ENCODE measurements at places on chromosomes 5 and 9. TPM values are rescaled to one million over a fixed set of nuclear protein-coding genes. Genes with fewer than 3 reads are reported as not detected.

The GFI1B gene
- not detected for total RNA-seq

- H3K27me3 ChIP-seq, result no peaks in the 10 kb centered on the region
- peaks cover 9% of the 10 kb centered on the region for H3K4me1 ChIP-seq
Measured at GRCh38 chr9:89493181-89493580, 4.7 kb downstream of the SEMA4D start.

GRCh38 chr5:95149387-95149786 lies 135.5 kb downstream of the MCTP1 start:
- no peak for DNase-seq
- H3K27me3 ChIP-seq, result no peaks in the 10 kb centered on the region
- no peak overlapping the region for H3K27ac ChIP-seq
- no peak overlapping the region for H3K4me3 ChIP-seq
- H3K36me3 ChIP-seq, result no peaks in the 10 kb centered on the region

The TLX3 gene
- total RNA-seq, result not detected

- DNase-seq, result no peak
- H3K4me3 ChIP-seq, result no peak overlapping the region
- H3K27ac ChIP-seq, result no peak overlapping the region
Measured at GRCh38 chr5:157823655-157824054, 35.3 kb downstream of the CLINT1 start.

DNA sequence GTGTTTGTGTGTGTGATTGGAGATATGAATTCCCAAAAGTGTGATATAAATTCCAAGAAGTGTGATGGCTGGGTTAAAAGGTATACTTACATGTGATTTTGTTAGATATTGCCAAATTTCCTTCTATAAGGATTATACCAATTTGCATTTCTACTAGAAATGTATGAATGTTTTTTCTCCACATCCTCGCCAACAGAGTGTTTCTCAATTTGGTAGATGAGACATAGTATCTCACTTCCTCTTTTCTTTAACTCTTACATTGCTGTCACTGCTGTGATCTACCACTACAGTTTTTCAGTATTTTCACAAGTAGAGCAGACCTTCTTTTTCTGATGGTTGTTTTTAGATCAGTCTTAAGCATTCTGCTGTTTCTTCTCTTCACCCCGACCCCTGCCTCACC lies 111.3 kb downstream of the FER start:
- H3K4me1 ChIP-seq, result peaks cover 10% of the 10 kb centered on the region
- no peak overlapping the region for H3K27ac ChIP-seq
- H3K27me3 ChIP-seq, result no peaks in the 10 kb centered on the region
- H3K36me3 ChIP-seq, result peaks cover 1% of the 10 kb centered on the region
- H3K4me3 ChIP-seq, result no peak overlapping the region

DNA sequence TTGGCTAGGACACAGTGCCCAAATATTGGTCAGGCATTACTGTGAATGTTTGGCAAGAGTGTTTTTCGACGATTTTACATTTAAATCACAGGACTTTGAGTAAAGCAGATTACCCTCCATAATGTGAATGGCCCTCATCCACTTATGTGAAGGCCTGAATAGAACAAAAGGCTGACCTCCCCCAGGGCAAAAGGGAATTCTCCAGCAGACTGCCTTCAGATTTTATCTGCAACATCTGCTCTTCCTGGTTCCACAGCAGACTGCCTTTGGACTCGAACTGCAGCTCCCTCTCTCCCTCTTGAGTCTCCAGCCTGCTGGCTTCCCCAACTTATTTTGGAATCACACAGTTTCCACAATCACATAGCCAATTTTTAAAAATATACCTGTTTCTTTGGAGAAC lies 7.1 kb upstream of the TMEM215 start:
- H3K27me3 ChIP-seq, result peaks cover 48% of the 10 kb centered on the region
- H3K4me3 ChIP-seq, result no peak overlapping the region
- no peak for DNase-seq
- no peaks in the 10 kb centered on the region for H3K36me3 ChIP-seq

DNA sequence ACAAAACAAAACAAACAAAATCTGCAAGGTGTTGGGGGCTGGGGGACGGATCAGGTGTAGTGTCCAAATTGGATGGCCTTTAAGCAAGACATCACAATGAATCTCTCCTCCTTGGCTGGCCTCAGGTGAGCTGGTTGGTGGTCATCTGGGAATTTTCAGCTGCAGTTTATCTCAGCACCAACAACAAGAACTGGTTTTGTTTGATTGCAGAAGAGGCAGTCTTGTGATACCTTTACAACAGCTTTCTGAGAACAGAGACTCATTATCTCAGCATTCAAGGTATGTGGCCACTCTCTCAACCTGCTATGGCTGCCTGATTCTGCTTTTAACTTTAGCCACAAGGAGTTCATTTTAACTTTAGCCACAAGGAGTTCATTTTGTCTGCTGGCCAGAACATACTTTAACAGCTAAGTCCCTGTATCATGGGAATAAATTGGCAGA lies 1543.4 kb downstream of the EFNA5 start:
- no peak overlapping the region for H3K4me3 ChIP-seq
- no peaks in the 10 kb centered on the region for H3K4me1 ChIP-seq
- H3K36me3 ChIP-seq, result no peaks in the 10 kb centered on the region

The INSL4 gene
- not detected for total RNA-seq

The HACD4 gene
- not detected for total RNA-seq

The IL17B gene
- total RNA-seq, result not detected

The NXNL2 gene
- 0.49 TPM for total RNA-seq

The WDR41 gene
- 107 TPM for total RNA-seq

The PRDM12 gene
- total RNA-seq, result 0.29 TPM

GRCh38 chr5:133698646-133699526 lies 86.5 kb upstream of the FSTL4 start:
- H3K27me3 ChIP-seq, result peaks cover 43% of the 10 kb centered on the region
- H3K36me3 ChIP-seq, result no peaks in the 10 kb centered on the region
- H3K4me1 ChIP-seq, result no peaks in the 10 kb centered on the region
- no peak overlapping the region for H3K4me3 ChIP-seq
- DNase-seq, result no peak
- no peak overlapping the region for H3K27ac ChIP-seq

GRCh38 chr5:72842816-72843215 lies 26.4 kb downstream of the TNPO1 start:
- DNase-seq, result peak; percentile 60
- H3K4me1 ChIP-seq, result peaks cover 66% of the 10 kb centered on the region
- peaks cover 6% of the 10 kb centered on the region for H3K36me3 ChIP-seq

DNA sequence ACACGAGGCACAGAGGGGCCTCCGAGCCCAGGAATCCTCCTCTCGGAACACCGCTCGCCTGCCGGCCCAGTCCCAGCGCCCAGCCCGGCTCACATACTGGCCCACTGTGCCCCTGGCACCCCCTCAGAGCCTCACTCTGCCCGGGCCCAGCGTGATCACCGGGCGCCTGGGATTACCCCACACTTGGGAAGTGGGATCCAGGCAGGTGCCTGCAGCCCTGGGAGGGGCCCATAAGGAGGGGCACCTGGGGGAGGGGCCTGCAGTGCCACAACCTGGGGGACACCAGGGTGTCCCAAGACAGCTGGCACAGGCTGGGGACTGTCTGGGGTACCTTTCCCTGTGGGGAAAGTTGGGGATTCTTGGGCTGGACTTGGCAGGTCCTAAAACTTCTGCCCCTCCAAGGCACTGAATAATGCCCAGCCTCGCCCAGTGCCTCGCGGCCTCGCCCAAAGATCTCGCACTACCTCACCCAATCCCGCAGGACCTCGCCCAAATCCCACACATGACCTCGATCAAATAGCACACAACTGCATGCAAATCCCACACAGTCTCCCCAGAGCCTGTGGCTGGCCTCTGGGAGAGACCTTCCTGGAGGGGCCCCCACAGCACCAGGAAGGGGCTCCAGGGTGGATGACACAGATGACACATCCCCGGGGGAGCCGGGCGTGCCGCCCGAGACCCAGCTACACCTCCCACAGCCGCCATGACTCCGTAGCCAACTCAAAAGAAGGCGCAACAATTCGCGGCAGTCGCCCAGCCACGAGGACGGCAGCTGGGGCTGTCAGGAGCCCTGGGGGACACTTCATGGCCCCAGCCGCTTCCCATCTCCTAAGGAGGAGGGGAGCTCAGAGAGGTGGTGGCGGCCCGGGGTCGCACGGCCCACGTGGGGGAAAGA lies 13.7 kb downstream of the NOTCH1 start:
- H3K4me1 ChIP-seq, result peaks cover 8% of the 10 kb centered on the region
- peaks cover 17% of the 10 kb centered on the region for H3K36me3 ChIP-seq
- H3K4me3 ChIP-seq, result no peak overlapping the region
- DNase-seq, result no peak
- no peak overlapping the region for H3K27ac ChIP-seq

The SLC6A3 gene
- not detected for total RNA-seq

GRCh38 chr9:135865531-135865930 lies 41.8 kb downstream of the CAMSAP1 start:
- DNase-seq, result no peak
- H3K27me3 ChIP-seq, result no peaks in the 10 kb centered on the region
- no peaks in the 10 kb centered on the region for H3K4me1 ChIP-seq
- peaks cover 14% of the 10 kb centered on the region for H3K36me3 ChIP-seq

The C5orf58 gene
- not detected for total RNA-seq

The FOXD4L5 gene
- 0.52 TPM for total RNA-seq

DNA sequence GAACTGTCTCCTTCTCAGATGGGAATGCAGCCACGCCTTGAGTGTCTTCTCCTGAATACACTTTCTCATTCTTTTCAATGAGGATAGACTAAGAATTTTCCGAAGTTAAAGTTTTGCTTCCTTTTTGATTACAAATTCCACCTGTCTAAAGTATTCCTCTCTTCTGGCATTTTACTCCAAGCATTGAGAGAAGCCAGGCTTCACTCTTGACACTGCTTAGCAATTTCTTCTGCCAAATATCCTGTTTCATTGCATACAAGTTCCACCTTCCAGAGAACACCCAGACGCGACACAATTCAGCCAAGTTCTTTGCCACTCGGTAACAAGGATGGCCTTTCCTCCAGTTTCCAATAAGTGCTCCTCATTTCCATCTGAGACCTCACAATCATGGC lies 35.6 kb upstream of the COL5A1 start:
- peaks cover 5% of the 10 kb centered on the region for H3K4me1 ChIP-seq
- H3K27ac ChIP-seq, result no peak overlapping the region
- no peaks in the 10 kb centered on the region for H3K36me3 ChIP-seq

The PDCD1LG2 gene
- 1.8 TPM for total RNA-seq

GRCh38 chr9:13651969-13652663 lies 372.6 kb upstream of the MPDZ start:
- no peaks in the 10 kb centered on the region for H3K36me3 ChIP-seq
- no peak overlapping the region for H3K27ac ChIP-seq
- no peak for DNase-seq
- H3K4me1 ChIP-seq, result no peaks in the 10 kb centered on the region

DNA sequence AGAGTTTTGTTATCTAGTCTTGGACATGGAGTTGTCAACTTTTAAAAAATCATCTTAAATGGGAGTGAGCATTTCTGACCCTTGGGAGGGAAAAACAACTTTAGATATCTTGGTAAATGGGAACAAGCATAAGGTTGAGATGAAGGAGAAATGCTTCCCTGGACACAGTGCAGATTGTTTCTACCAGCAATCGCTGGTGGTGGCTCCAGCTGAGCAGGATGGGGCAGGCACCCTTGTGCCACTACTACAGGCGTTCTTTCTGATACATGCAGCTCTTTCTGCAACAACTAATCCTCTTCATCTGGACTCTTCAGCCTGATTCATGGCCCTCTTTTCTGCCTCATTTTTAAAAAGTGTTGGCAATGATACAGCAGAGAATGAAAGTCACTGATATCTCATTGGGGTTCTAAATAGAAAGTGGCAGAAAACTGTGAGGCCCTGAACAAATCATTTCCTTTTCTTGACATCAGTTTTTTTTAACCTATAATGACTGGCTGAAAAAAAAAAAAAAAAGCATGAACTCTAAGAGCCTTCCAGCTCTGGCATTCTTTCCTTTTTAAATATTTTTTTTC lies 409.4 kb upstream of the PTGER4 start:
- no peaks in the 10 kb centered on the region for H3K4me1 ChIP-seq
- no peak for DNase-seq
- no peaks in the 10 kb centered on the region for H3K27me3 ChIP-seq
- H3K4me3 ChIP-seq, result no peak overlapping the region

GRCh38 chr5:102531506-102531905 lies 32.7 kb upstream of the SLCO6A1 start:
- no peak for DNase-seq
- H3K36me3 ChIP-seq, result no peaks in the 10 kb centered on the region
- H3K4me3 ChIP-seq, result no peak overlapping the region
- H3K27me3 ChIP-seq, result peaks cover 12% of the 10 kb centered on the region
- H3K4me1 ChIP-seq, result no peaks in the 10 kb centered on the region

DNA sequence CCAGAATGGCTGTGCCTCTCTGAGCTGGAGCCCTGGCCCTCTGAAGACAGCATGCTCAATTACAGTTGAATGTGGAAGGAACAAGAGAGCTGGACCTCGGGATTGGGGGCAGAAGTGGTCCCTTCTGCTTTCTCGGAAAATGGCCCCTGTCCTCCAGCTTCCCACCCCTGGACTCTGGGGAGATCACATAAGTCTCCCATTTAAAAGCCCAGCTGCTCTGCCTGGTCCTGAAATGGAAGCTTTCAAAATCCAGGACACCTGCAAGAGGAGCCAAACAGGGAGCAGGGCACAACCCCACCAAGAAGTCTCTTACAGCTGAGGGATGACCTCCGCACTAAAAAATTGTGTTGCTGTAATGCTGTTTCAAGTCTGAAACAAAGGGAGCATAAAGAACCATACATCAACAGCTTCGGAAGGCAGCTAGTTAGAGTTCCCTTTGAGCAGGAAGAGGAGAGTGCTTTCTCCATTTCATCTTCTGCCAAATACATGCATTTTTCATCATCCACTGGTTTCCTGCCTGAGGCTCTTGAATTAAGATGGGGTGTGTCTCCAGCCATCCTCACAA lies 48.2 kb downstream of the TGFBI start:
- peaks cover 7% of the 10 kb centered on the region for H3K4me1 ChIP-seq
- no peaks in the 10 kb centered on the region for H3K27me3 ChIP-seq
- H3K27ac ChIP-seq, result no peak overlapping the region

GRCh38 chr5:140024928-140025327 lies 18.2 kb downstream of the NRG2 start:
- no peak overlapping the region for H3K27ac ChIP-seq
- no peaks in the 10 kb centered on the region for H3K36me3 ChIP-seq
- DNase-seq, result no peak
- no peak overlapping the region for H3K4me3 ChIP-seq
- no peaks in the 10 kb centered on the region for H3K27me3 ChIP-seq
- H3K4me1 ChIP-seq, result no peaks in the 10 kb centered on the region

The PCA3 gene
- not detected for total RNA-seq

DNA sequence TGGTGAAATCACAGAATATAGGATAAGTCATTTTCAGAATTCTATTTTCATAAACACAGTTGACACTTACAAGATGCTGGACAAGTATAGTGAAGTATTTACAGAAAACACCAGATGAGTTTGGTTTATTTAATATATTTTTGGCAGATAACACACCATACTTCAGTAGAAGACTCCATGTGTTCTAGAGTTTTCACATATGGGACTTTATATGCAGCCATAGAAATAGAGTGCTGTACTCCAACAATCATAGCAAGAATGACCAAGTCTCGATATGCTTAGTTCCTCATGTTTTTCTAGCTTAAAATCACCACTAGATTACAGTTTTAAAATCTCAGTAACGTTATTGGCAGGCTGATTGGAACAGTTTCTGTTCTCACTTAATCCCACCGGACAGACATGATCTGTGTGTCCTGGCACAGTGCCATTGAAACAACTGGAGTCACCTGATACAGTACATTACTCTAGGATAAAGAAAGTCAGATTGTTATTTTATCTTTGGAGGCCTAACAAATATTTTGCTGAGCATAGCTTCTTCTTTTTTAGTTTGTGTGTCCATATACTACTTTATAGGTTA lies 45.8 kb upstream of the ERBIN start:
- H3K36me3 ChIP-seq, result no peaks in the 10 kb centered on the region
- H3K27ac ChIP-seq, result no peak overlapping the region
- H3K4me1 ChIP-seq, result peaks cover 5% of the 10 kb centered on the region
- no peaks in the 10 kb centered on the region for H3K27me3 ChIP-seq

Data from MCF 10A (cell line).